ENCODE measurements at places on chromosomes 3 and 15.
A peak's percentile ranks its signal among the peaks of the same experiment; 100 is the strongest.

DNA sequence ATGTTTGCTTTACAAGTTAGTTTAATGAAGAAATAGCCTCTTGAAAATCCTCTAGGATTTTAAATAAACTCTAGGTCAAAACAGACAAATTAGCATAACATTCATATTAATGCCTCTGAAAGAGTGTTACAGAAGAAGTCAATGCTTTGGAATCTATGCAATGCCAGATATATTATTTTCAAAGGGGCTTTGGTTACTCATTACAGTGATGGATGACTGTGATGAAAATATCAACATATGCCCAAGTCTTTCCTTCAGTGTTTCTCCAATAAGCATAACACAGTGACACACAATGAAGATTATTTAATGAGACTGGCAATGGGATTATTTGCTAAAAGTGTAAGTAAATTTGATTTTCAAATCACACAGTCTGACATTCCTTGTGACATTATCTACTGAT is 1247.2 kb downstream of the ROBO2 start:
- no peak for DNase-seq

- peak; percentile 7 for DNase-seq
Observed at GRCh38 chr3:87900061-87900460, 158.7 kb downstream of the CGGBP1 start.

DNA sequence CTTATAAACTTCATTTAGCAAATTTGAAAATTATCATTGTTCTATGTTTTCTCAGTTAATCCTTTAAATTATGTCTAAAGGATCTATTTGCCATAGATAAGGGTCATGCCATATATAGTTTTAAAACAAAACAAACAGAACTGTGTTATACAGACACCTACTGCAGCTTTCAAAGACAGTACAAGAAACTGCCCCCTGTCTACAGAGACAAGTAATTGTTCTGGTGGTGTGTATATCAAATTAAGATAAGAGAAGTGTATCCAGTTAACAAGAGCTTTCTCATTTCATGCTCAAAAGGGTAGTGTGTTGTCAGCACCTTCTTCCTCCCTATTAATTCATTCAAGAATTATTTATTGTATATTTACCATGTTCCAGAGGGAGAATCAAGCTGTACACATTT is 201.2 kb downstream of the FMN1 start:
- no peak for DNase-seq

GRCh38 chr3:193253986-193254660 is 13.1 kb downstream of the PLAAT1 start:
- DNase-seq = no peak

- peak; percentile 37 for DNase-seq
Observed at GRCh38 chr3:52054661-52055511, 1.5 kb downstream of the DUSP7 start.

DNA sequence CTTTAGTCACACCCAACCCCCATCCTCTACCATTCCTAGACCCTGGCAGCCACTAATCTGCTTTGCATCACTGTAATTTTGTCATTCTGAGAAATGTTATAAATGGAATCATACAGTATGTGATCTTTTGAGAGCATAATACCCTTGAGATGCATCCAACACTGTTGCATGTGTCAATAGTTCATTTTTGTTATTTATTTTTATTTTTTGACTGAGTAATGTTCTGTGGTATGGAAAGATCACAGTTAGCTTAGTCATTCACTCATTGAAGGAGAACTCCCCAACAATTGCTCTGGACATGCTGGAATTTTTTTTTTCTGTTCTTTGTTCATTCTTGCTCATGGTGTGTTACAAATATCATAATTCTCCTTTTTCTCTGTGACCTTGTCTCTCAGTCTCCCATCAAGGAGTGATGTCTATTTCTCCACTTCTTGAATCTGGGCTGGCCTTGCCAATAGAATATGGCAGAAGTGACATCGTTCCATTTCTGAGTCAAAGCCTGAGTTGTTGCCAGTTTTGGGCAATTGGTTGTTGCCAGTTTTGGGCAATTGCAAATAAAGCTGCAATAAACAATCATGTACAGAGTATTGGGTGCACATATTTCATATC is 6.8 kb upstream of the ADPGK start:
- no peak for DNase-seq

GRCh38 chr3:52733256-52733891 is 27.5 kb downstream of the SPCS1 start:
- DNase-seq = no peak

GRCh38 chr15:70055601-70056051 is 42.1 kb downstream of the TLE3 start:
- no peak for DNase-seq

DNA sequence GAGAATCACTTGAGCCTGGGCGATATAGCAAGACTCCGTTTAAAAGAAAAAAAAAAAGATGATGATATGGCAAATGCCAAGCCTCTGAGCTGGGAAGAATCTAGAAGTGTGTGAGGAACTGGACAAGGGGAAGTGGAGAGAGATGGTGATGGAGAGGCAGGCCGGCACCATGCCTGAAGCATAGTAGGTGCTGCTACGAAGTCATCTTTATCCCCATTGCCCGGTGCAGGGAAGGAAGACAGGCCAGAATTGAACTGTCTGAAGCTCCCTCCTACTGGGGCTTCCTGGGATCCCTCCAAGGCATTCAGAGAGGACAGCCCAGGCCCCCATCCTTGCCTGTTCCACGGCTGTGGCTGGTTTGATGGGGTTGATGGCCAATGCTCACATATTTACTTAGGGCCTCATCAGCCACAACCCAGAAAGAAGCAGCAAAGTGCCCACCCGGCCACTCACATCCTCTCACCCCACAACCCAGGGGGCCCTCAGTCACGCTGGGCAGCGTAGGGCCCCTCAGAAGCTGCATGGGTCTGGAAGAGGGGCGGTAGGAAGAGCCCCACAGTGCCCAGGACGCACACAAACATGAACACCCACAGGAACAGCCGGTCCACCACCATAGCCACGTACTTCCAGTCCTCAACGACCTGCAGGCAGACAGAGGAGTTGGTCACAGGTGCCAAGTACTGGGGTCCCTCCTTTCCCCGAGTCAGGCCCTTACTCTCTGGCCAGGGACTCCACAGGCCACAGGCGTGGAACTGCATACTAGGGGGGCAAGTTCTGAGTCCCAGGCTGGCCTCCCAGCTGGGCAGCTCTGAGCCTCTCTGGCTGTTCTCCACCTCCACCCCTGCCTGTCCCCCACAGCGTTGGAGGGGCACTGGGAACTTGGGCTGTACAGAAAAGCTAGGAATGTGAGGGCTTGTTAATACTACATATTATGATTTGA is 4.1 kb upstream of the CHRNA3 start:
- no peak for DNase-seq

DNA sequence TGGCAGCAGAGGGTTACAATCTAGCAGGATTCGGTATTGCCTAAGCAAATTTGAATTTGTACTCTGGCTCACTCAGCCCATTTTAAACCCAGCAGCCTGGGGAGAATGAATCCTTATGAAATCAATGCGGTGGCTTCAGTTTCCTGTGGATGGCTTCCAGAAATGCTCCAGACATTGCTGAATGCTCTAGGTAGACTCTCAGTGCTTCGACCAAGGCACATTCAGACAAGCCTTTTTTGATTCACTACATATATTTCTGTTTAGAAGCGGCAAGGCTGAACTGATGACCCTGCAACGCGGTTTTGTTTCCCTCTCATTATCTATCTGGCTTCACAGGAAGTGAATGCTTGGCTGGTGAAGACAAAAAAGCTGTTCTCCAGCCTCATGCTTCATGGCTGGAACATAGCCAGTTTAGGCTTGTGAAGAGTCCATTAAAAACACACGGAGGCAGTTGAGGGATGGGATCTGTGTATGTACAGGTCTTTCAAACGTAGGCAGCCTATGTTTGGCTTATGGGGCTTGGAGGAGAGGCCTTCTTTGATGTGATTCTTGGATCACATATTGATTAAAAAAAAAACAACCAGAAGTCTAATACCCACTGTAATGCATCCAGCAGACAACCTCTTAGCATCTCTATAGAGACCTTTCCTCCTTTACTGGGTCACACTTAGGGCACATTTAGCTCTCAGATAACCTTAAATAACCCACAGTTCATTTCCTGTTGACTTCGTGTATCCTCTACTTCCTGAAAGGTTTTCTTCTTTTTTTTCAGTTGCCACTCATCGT is 400.2 kb upstream of the TBL1XR1 start:
- DNase-seq = no peak

GRCh38 chr3:111811811-111812210 is 47.3 kb upstream of the PHLDB2 start:
- no peak for DNase-seq

DNA sequence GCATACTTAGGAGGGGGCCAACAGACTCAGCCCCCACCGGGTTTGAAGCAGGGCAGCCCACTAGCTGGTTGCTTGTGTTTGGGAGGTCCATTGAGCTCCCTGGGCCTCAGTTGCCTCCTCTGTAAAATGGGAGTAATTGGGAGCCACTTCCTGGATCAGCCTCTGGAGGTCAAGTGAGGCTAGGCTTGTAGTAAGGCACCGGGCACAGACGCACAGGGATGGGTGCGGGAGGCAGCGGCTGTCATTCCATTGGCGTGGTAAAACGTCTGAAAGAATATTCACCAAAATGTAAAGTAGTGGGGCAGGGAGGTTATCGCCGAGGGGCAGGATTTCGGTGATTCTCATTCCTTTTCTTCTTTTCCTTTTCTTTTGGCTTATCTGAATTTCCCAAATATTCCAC is 64.6 kb downstream of the TLE3 start:
- DNase-seq = no peak

- DNase-seq = no peak
Observed at GRCh38 chr15:90959028-90959595, 4.4 kb downstream of the RCCD1 start.

GRCh38 chr3:13140596-13140995 is 67.4 kb upstream of the IQSEC1 start:
- DNase-seq = no peak

- DNase-seq = no peak
Observed at GRCh38 chr3:127684871-127685707, 12.3 kb downstream of the ABTB1 start.

DNA sequence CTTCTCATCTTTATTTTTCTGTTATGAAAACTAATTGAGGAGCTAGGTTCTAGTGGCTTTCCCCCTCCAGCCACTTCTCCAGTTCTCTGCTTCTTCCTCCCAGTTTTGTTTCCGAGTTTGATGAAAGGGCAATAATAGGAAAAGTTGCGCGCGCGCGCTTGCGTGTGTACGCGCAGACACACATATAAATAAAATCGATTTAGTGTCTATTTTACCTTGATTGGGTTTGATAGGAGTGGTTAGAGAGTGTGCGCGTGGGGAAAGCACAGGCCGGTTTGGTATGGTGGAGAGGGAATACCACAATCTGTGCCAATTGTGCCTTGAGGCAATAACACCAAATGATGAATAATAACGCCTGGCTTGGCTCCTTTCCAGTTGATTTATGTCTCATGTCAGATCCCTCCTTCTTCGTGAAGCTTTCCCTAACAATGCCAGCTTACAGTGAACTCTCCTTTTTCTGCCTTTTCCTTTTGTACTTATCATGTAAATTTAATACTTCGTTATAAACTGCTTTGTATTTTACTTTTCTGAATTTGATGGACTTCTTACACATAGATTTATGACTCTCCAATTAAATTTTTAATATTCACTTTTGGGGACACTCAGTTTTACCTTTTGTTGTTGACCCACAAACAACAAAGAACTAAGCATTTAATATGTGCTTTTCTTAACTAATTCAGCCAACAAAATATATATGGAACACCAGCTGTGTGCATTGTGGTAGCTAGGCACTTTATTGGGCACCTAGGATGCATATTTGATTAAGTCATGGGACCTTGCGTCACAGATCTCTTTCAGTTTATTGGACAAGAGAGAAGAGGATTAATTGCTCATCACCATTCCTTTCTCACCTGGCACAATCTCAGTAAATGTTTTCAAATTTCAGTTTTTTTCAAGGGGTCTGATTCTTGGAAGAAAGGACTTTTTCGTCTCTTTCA is 1.7 kb downstream of the TIPARP start:
- peak; percentile 96 for DNase-seq

- DNase-seq = no peak
Observed at GRCh38 chr3:10986592-10986991, 6.0 kb upstream of the SLC6A1 start.

DNA sequence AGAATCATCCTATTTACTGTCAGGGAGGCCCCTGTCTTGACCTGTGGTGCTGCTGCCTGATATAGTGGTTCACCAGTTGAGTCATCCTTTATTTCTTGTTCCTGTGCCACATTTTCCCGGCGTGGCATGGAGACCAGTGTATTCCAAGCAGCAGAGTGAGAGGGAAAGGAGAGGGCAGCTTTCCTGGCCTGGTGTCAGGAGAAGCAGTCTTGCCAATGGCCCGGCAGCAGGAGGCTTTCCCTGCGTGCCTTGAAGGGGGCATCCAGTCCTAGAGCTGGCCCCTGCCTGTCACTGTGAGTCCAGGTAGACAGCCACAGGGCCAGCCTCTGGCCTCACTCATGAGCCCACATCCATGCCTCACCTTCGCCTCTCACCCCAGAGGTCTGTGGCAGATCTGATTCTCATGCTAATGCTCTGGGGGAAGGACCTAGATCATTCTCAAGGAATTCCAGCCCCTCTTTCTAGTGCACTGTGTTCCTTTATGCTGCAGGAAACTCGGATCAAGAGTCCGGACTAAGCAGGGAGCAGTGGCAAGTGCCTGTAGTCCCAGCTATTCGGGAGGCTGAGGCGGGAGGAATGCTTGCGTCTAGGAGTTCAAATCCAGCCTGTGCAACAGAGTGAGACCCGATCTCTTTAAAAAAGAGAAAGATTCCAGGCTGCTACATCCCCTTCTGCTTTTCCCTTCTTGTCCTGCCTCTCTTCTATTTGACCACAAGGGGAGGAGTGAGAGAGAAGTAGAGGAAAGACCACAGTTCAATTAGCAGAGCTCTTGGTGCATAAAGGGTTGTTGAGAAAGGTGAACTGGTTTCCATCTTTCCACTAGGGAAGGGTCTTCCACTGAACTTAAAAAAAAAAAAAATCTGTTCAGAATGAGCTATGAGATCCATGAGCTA is 66.8 kb upstream of the HACD2 start:
- no peak for DNase-seq

GRCh38 chr3:13783476-13783875 is 96.4 kb downstream of the WNT7A start:
- no peak for DNase-seq

GRCh38 chr3:23183731-23184130 is 19.4 kb upstream of the UBE2E2 start:
- peak; percentile 40 for DNase-seq

DNA sequence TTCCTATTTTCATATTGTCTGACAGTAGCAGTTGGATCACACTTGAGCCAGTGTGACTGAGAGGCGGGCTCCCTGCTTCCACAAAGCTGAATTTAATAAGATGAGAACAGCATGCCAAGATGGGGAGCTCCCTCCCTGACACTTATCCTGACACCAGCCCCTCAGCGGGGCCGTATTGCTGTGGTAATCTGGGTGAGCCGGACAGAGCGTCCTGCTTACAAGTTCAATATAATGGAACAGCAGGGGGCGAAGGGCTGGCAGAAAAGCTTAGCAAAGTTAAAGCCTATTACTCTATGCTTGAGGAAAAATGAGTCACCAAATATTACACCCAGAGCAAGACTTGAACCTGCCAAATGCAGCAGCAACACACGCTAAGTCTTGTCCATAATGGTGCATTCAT is 163.8 kb upstream of the CMC1 start:
- DNase-seq = peak; percentile 20

- peak; percentile 56 for DNase-seq
Observed at GRCh38 chr15:50685976-50686468, 575 bp downstream of the TRPM7 start.

GRCh38 chr3:150662410-150663200 is 41.1 kb downstream of the ERICH6 start:
- no peak for DNase-seq

- DNase-seq = no peak
Observed at GRCh38 chr3:66622756-66623457, 122.1 kb upstream of the LRIG1 start.

Data from RKO (cell line).